ENCODE measurements at places on chromosomes 4 and X.

DNA sequence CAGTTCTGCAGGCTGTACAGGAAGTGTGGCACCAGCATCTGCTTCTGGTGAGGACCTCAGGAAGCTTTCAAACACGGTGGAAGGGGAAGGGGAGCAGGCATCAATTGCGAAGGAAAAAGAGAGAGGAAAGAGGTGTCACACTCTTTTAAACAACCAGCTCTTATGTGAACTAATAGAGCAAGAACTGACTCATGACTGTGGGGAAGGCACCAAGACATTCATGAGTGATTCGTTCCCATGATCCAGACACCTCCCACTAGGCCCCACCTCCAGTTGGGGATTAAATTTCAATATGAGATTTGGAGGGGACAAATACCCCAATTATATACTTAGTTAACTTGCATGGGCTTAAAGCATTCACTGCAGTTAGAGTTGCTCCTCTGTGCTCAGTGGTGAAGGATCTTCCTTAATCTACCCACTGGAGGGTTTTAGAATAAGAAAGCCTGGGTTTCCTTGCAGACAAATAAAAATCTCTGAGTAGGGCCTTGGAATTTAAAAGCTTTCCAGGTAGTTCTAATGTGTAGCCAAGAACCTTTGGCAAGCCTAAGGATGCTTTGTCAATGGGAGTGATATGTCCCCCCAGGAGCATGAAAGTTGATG is 60.0 kb downstream of the SYNPO2 start:
- DNase-seq = no peak

DNA sequence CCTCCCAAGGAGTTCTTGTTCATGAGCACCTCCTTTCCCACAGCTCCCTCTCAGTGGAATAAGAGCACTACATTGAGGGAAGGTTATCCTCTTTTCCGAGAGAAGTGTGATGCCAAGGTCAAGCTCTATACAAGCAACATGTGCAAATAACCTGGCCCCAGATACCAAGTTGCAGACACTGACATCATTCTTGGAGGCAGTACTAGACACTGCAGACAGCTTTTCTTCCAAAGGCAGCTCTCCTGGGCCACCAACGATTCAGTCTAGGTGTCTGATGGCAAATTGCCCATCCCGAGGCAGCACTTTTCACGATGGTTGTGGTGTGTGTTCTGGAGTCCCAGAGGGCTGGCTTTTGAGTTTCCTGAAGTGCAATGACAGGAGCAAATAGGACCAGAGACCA is 384.9 kb downstream of the TLL1 start:
- DNase-seq = no peak

DNA sequence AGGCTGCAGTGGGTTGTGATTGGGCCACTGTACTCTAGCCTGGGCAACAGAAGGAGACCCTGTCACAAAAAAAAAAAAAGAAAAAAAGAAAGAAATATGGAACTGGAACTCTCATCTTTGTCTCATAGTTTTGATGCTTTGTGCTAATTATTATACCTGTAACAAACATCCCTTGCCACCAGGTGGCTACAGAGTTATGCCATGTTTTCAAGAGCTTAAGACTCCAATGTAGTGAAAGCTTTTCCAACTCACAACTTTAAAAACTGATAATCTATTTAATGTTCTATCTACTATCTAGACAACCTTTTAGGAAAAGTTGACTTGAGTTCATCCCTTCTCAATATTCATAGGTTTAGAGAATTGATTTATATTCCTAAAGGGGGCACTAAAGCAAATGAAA is 42.4 kb downstream of the HTR2C start:
- peak; percentile 4 for DNase-seq

GRCh38 chr4:118585015-118585414 is 100.2 kb upstream of the METTL14 start:
- DNase-seq = no peak

GRCh38 chr4:63296773-63297172 is 1112.5 kb downstream of the TECRL start:
- DNase-seq = no peak

GRCh38 chrX:107684956-107685385 is 56.7 kb downstream of the PRPS1 start:
- DNase-seq = peak; percentile 49

GRCh38 chrX:9414416-9414815 is 50.4 kb upstream of the TBL1X start:
- DNase-seq = no peak

- DNase-seq = no peak
These were observed 65.2 kb upstream of the ZNF81 start for GRCh38 chrX:47771473-47771872.
